ENCODE measurements at places on chromosomes 3 and 15.
A peak's percentile ranks its signal among the peaks of the same experiment; 100 is the strongest.

DNA sequence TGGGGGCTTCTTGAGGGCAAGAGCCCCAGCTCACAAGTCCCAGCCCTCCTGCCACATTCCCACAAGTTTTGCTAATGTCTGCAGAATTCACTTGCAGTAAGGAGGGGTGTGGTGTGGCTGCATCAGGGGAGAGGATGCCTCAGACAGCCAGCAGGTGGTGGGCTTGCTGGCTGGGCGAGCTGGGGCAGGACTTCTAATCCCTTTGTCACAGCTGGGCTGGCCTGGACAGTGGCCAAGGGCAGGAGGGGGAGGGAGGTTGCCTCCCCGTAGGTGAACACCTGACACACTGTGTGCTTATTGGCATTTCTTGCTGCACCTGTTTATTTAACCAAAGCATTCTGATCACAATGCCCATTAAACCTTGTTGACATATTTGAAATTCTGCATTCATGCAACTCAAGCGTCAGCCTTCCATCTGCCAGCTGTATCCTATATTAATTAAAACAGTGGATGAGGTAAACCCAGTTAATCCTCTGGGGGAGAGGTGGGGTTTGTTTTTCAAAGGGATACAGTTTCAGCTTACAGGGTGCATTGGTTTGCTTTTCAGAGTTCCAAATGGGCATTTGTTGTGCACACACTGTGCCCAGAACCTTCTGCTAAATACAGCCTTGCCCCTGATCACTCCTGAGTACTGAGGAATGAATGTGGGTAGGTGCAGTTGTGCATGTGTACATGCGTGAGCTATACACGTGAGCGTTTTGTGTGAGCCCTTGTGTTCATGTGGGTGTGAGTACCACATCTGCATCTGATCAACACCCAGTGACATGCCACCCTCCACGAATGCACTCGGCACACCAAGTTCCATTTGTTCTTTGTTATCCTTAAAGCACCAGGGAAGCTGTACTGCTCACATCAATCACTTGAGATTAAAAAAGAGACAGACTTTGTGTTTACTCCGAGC is 268.7 kb downstream of the XXYLT1 start:
- peak; percentile 73 for DNase-seq

GRCh38 chr15:99176757-99177156 is 71.9 kb downstream of the SYNM start:
- DNase-seq: no peak

DNA sequence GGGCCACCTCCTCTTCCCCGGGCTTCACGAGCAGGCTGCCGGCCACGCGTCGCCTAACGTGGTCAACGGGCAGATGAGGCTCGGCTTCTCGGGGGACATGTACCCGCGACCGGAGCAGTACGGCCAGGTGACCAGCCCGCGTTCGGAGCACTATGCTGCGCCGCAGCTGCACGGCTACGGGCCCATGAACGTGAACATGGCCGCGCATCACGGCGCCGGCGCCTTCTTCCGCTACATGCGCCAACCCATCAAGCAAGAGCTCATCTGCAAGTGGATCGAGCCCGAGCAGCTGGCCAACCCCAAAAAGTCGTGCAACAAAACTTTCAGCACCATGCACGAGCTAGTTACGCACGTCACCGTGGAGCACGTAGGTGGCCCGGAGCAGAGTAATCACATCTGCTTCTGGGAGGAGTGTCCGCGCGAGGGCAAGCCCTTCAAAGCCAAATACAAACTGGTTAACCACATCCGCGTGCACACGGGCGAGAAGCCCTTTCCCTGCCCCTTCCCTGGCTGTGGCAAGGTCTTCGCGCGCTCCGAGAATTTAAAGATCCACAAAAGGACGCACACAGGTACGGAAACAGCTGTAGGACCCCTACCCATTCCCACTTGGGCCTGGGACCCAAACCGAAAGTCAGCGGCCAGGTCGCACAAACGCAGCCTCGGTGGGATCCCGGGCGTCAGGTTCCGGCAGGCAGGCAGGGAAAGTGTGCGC is 1.5 kb downstream of the ZIC1 start:
- no peak for DNase-seq

GRCh38 chr3:67704322-67704721 is 49.9 kb upstream of the SUCLG2 start:
- no peak for DNase-seq

DNA sequence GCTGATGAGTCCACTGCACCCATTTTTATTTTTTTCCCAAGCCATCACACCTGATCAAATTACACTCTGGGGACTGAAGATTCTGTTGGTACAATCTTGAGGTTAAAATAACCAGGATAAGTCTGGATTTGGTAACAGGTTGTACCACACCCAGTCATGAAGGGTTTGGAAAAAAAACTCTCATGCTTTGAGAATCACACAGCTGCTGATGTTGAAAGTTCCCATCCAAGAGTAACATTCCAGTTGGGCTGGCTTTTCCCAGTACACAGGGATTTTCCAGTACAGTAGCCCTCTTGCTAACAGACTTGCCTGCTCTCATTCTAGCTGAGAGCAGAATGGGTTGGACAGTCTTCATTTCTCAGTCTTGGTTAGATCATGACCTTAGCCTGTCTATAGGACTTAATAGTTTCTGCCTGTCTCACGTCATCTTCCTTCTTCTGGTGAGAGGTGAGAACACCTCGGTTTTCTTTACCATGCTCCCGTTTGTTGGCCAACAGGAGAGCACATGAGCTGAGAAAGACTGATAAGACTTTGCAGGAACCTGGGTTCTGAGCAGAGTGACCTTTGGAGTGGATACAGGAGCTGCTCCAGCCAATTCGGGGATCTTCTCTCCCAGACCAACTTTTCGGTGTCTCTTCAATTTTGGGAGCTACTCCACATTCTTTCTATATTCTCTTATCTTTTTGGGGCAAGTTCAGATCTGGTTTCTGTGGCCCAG is 300.1 kb upstream of the LYSMD4 start:
- DNase-seq: no peak

- no peak for DNase-seq
Measured at GRCh38 chr3:99565331-99565730, 73.1 kb upstream of the COL8A1 start.

GRCh38 chr15:65666257-65666656 is 44.5 kb downstream of the SLC24A1 start:
- no peak for DNase-seq

DNA sequence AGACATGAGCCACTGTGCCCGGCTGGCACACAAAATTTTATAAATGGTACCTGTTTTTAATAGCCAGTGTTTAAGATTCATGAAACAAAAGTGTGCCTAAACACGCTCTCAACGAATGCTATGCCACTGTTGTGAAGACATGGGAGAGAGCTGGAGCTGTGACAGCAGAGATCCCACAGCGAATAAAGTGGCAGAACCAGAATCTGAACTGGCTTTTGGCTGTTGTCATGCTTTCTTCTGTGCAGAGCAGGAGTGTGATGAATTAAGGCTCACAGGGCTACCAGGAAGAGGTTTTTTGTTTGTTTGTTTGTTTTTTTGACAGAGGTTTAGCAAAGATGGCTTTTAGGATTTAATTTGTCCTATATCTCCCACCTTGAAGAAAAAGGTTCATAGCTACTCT is 14.5 kb downstream of the PTPRG start:
- no peak for DNase-seq

DNA sequence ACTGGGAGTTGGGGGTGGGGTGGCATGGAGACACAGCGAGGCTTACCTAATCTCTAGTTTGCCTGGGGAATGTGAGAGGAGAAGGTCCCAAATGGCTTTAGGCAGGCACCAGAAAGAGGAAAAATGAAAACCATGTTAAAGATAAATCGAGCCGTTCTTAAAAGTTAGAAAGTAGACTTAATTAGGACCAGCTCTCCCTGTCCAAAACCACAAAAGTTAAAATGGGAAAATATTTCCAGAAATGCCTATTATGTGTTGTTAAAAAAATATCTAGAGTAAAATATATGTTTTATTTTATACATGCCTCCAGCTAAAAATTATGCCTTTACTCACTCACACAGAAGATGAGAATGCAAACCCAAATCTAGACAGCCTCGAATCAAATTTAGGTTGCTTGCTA is 50.1 kb downstream of the LRTM1 start:
- no peak for DNase-seq

- no peak for DNase-seq
Measured at GRCh38 chr3:116734243-116734642, 24.7 kb downstream of the TUSC7 start.

GRCh38 chr15:79923079-79923514 is 26.3 kb upstream of the MTHFS start:
- DNase-seq: peak; percentile 83

DNA sequence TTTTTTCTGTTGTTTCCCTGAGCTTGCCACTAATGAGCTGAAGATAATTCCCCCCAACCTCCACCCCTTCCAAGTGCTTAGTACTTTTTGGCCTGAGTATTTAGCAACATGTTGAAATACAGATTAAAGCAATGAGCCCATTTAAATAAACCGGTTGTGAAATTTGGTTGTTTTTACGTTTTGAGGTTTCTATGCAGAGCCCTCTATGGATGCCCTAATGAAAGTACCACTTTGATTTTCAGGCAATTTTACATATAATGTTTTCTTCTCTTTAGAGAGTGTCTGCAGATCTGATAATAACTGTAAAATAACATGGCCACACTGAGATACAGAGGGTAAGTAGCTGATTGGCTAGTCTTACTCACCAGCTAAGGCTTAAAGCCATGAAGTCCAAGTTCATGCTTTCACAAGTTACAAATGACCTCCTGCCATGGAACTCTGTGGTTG is 139.4 kb upstream of the SLC7A14 start:
- no peak for DNase-seq

GRCh38 chr3:126472277-126473006 is 3.2 kb downstream of the ZXDC start:
- no peak for DNase-seq

- no peak for DNase-seq
Measured at GRCh38 chr3:113648524-113648923, 47.9 kb downstream of the USF3 start.

Data from glutamatergic neuron (in vitro differentiated cells).